ENCODE measurements at places on chromosomes 12 and 14.

GRCh38 chr12:57522887-57523705 is 472 bp downstream of the MBD6 start:
- H3K4me3 ChIP-seq: peak overlapping the region; percentile 88
- H3K4me1 ChIP-seq: peaks cover 54% of the 10 kb centered on the region
- peak overlapping the region; percentile 92 for H3K27ac ChIP-seq
- H3K27me3 ChIP-seq: no peaks in the 10 kb centered on the region
- DNase-seq: no peak

DNA sequence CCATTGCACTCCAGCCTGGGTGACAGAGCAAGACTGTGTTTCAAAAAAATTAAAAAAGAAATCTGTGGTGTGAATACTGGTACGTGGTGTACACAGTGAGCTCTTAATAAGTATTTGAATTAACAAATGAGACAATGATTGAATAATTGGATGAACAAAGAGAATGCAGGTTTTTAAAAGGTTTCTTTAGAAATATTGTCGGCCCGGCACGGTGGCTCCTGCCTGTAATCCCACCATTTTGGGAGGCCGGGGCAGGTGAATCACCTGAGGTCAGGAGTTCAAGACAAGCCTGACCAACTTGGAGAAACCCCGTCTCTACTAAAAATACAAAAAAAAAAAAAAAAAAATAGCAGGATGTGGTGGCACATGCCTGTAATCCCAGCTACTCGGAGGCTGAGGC is 6.6 kb downstream of the HIF1A start:
- peaks cover 65% of the 10 kb centered on the region for H3K4me1 ChIP-seq
- H3K27ac ChIP-seq: no peak overlapping the region
- no peak for DNase-seq
- no peaks in the 10 kb centered on the region for H3K27me3 ChIP-seq

GRCh38 chr12:71465796-71466195 is 26.2 kb downstream of the LGR5 start:
- peaks cover 8% of the 10 kb centered on the region for H3K27me3 ChIP-seq
- H3K27ac ChIP-seq: no peak overlapping the region
- H3K4me3 ChIP-seq: no peak overlapping the region
- no peak for DNase-seq
- H3K4me1 ChIP-seq: no peaks in the 10 kb centered on the region

GRCh38 chr12:109575683-109576082 is 2.1 kb downstream of the MVK start:
- no peak for DNase-seq
- H3K4me3 ChIP-seq: no peak overlapping the region
- no peaks in the 10 kb centered on the region for H3K27me3 ChIP-seq
- H3K36me3 ChIP-seq: peaks cover 28% of the 10 kb centered on the region
- peaks cover 25% of the 10 kb centered on the region for H3K4me1 ChIP-seq
- no peak overlapping the region for H3K27ac ChIP-seq

Measured in effector memory CD8-positive, alpha-beta T cell (primary cell).